ENCODE measurements at places on chromosomes 12 and 14.

DNA sequence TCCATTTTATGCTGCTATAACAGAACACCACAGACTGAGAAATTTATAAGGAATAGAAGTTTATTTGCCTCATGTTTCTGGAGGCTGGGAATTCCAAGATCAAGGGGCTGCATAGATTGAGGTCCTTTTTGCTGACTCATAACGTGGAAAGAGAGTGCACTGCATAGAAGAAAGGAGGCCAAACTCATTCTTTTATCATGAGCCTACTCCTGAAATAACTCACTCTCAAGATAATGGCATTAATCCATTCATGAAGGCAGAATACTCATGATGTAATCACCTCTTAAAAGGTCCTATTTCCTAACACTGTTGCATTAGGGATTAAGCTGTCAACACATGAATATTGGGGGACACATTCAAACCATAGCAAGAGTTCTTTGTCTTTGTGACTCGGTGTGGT lies 60.0 kb upstream of the FBXO33 start:
- no peak for DNase-seq

GRCh38 chr14:92585981-92586937 lies 72.7 kb downstream of the RIN3 start:
- no peak for DNase-seq

DNA sequence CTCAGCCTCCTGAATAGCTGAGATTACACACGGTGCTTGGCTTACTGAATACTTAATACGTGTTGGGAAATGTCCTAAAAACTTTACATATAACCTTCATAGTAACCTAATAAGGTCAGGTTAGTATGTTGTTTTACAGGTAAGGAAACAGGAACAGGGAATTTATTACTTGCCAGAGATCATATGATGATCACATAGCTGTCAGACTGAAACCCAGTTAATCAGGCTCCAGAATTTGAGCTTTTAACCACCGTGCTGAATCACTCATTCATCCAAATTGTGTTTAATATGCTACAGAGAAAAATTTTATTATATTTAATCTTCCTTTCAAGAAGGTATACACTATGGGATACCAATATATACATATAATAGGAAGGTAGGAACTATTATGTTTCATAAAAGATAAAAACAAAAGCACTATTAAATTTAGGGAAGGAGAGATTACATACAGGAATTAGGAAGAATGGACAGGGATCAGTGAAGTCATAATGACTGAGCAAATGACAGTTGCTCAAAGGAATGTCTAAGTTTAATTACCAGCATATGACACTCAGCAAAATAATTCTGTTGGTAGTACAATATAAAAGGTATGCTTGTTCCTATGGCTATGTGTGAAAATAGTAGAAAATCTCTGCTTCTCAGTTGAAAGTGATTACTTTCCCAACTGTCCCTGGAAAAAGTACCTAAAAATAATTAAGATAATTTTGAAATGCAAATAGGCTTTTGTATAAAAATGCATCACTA lies 59.3 kb downstream of the HEATR5A start:
- DNase-seq, result no peak

GRCh38 chr12:53516758-53517455 lies 9.6 kb upstream of the NPFF start:
- DNase-seq, result no peak

GRCh38 chr12:188910-189621 lies 24.9 kb downstream of the SLC6A12 start:
- peak; percentile 40 for DNase-seq

GRCh38 chr12:132365226-132365625 lies 35.8 kb upstream of the GALNT9 start:
- no peak for DNase-seq

- DNase-seq, result no peak
Observed at GRCh38 chr12:13124656-13125505, 21.4 kb upstream of the GSG1 start.

DNA sequence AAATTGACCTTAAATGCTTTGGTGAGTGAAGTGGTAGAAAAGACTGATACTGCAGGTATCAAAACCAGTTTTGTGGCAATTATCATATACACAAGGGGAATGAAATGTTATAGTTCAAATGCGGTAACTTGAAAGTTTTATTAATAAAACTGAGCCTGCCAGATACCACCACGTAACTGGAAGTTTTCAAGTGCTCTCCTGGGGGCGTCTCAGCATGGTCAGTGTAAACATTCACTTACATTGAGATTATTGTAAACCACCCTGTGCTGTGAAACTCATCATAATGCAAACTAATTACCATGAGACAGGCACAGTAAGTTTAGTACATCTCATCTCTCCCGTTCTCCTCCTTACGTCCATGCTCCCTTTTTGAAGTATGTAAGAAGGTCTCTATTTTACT lies 280.7 kb upstream of the FAR2 start:
- no peak for DNase-seq

DNA sequence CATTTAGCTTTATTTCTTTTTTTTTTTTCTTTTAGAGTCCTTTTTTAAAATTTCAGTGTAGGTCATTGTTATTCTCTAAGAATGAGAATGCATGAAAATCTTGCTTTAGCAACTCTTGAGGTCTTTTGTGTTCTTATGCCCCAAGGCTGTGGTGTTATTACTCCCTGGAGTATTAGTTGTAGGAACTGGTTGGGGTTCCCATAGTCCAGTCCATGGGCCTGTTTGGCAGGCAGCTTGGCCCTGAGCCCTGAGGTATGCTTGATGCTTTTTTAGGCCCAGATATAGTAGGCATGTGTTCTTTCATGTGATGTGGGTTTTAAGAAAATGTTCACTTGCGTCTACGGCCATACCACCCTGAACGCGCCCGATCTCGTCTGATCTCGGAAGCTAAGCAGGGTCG lies 1.6 kb downstream of the FAM234B start:
- DNase-seq, result no peak

DNA sequence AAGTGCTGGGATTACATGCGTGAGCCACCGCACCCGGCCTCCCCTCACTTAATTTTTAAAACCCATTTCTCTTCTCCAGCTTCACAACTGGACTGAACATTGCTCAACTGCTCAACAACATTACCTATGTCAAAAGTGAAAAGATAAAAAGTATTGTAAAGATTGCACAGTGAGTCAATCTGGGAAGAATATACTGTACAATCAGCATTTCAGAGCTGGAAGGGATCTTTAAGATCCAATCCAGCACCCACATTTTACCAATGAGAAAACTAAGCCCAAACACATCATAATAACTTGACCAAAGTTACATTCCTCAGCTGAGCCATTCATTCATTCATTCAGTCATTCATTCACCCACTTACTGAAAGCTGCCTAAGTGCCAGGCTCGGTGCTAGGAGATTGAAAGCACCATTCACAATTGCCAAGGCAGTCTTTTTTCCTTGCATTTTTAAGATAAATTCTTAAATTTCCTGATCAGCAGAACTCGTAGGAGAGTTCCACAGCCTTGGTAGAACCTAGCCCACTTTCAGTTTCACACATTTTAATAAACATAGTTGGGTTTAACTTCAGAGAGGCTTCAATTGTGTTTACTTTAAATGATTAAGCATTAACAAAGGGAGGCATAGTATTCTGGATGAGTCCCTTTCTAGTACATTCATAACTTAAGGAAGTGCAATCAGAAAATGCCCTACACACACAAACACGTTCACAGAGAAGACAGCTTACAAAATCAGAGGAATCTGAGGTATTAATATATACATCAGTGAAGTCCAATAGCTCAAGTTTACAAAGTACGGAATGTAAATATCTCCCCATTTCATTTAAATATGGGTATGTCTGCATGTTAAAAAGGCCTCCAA lies 3.0 kb downstream of the GALNT4 start:
- no peak for DNase-seq

GRCh38 chr12:110373425-110373824 lies 30.1 kb downstream of the ANAPC7 start:
- no peak for DNase-seq

- peak; percentile 74 for DNase-seq
Observed at GRCh38 chr12:42705863-42706262, 116.3 kb upstream of the PRICKLE1 start.

DNA sequence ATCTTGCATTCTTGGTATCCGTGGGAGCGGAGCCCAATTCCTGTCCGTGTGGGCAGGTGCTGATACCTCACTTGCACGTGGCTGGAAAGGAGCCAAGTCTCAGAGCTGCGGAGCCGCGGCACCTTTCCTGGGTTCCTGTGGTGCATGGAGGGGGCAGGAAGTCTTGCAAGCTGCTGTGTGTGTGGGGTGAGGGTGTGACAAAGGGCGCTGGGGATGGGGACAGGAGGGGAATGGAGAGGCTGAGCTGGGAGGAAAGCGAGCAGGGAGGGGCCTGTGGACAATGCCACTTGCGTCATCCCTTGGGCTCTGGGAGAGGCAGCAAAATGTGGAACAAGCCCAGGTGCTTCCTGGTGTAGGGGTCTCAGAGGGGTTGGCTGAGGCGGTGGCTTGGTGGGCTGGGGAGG lies 86.7 kb downstream of the CALM1 start:
- no peak for DNase-seq

- DNase-seq, result peak; percentile 87
Observed at GRCh38 chr14:92121670-92122350, at the start of the genes CPSF2 and NDUFB1. CPSF2 (plus strand) TSS chr14:92121969; CDS start chr14:92130985, 9,016 bp downstream. NDUFB1 (minus strand) TSS chr14:92121706; CDS start chr14:92117637, 4,069 bp downstream.

- DNase-seq, result no peak
Observed at GRCh38 chr14:103073876-103074728, 9.9 kb upstream of the LBHD2 start.

DNA sequence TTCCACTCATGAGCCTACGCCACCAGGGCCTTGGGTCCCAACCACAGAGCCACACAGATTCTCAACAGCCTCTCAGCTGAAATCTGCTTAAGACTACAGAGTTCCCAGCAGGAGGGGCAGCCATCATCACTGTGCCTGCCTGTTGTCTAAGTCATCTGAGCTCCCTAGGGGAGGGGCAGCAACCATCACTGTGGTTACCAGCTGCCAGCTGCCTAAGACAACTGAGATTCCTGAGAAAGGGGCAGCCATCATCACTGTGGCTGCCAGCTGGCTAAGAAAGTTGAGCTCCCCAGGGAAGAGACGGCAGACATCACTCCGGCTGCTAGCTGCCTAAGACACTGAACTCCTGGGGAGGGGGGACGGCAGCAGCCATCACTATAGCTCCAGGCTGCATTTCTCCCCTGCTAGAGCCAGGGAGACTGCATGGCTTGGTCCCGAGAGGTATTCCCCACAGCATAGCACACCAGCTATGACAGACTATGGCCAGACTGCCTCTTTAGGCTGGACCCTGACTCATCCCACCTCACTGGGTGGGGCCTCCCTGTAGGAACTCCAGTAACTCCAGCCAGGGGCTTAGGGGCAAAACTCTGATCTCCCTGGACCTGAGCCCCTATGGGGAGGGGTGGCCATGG lies 37.2 kb upstream of the C14orf132 start:
- DNase-seq, result no peak

GRCh38 chr12:94100211-94100627 lies 48.2 kb upstream of the PLXNC1 start:
- DNase-seq, result no peak

- DNase-seq, result no peak
Observed at GRCh38 chr12:19243551-19243950, 114.0 kb downstream of the PLEKHA5 start.

- no peak for DNase-seq
Observed at GRCh38 chr12:53200458-53201176, 6.4 kb downstream of the ITGB7 start.

DNA sequence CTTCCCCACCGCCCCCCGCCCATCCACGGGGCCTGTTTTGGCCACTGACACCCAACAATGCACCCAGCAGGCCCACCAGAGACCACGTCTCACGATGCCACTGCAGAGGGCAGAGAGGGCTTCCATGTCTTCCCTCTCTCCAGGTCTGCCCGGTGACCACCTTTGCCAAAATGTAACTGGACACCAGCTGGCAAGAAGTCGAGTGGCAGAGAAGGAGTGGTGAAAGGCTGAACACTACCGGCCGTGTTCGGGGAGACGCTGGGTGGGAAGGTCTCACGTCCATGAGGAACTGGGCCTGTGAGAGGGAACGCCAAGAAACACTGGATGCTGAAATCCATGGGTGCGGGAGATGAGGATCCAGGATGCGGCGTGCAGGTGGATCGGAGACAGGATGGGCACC lies 308.2 kb downstream of the ADGRD1 start:
- DNase-seq, result no peak

DNA sequence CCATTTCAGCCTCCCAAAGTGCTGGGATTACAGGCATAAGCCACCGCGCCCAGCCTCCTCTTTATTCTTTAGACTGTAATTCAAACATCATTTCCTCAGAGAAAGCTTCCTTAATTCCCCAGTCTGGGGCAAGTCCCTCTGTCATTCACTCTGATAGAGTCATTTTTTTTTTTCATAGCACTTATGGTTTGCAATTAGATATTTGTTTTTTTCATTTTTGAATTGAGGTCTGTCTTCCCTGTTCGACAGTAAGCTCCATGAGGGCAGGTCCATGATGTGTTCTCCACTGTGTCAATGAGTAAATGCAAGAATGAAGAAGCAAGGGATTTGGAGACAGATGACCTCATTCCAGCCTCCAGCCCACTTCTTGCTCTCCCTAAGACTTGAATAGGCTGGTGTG lies 12.1 kb downstream of the ASIC1 start:
- DNase-seq, result no peak

GRCh38 chr14:40221428-40221827 lies 789.2 kb upstream of the FBXO33 start:
- no peak for DNase-seq

DNA sequence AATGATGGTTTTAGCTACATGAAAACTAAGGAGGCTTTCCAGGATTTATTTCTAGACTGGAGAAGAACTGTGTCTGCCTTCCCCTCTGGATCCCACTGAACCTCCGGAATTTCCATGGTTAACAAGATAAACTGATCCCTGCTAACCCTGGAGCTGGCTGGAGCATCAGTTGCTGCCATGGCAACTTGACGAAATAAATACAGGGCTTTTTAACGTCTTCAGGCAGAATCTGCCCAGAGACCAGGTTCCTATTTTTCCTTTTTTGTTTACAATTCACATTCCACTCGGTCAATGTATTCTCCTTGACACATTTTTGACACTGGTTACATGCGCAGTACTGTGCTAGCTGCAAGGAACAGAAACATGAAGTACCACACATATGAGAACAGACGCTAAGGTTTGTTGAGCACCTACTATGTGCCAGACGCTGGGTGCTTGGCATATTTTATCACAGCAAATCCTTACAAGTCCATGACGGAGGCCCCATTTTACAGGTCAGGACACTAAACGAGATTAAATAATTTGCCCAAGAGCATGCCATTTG lies 1.7 kb downstream of the C14orf132 start:
- DNase-seq, result no peak

DNA sequence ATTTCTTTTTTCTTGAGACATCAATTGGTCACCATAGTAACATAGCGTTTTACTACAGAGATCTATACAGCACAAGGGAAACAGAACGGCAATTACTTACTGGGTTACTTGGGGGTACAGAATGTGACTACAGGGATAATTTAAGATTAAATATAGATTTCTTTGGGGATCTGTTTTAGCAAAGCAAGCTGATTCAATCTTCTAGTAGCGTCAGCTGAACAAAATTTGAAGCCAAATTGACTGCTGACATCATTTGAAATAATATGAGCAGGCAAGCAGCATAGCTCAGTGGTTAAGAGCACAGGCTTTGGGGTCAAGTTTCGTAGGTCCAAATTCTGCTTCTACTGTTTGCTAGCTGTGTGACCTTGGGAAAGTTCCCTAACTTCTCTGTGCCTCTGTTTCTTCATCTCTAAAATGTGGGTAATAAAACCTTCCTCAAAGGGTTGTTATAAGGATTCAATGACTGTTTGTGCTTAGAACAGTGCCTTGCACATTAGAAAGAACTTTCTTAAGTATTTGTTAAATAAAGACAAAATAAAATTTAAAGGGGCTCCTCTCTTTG lies 12.8 kb downstream of the GPR19 start:
- no peak for DNase-seq

GRCh38 chr14:84814391-84814790 lies 715.6 kb upstream of the FLRT2 start:
- DNase-seq, result no peak
